ENCODE measurements at places on chromosomes 5 and 9.

- DNase-seq, result no peak
Measured at GRCh38 chr5:127079994-127080491, 6.7 kb upstream of the C5orf63 start.

GRCh38 chr9:114591291-114591787 is 3.8 kb downstream of the ATP6V1G1 start:
- no peak for DNase-seq

DNA sequence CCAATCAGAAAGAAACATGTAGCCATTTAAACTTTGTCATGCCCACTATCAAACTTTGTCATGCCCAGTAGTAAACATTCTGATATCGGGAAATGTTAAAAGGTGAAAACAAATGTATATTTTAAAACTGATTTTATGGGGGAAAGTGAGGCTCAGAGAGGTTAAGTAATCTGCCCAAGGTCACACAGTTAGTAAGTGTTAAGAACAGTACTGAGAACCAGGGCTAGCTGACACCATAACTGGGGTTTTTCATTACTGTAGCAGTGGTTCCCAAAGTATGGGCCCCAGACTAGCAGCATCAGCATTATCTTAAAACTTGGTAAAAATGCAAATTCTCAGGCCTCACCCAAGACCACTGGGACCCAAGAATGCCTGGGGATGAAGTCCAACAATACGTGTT is 9.9 kb upstream of the FRRS1L start:
- no peak for DNase-seq

DNA sequence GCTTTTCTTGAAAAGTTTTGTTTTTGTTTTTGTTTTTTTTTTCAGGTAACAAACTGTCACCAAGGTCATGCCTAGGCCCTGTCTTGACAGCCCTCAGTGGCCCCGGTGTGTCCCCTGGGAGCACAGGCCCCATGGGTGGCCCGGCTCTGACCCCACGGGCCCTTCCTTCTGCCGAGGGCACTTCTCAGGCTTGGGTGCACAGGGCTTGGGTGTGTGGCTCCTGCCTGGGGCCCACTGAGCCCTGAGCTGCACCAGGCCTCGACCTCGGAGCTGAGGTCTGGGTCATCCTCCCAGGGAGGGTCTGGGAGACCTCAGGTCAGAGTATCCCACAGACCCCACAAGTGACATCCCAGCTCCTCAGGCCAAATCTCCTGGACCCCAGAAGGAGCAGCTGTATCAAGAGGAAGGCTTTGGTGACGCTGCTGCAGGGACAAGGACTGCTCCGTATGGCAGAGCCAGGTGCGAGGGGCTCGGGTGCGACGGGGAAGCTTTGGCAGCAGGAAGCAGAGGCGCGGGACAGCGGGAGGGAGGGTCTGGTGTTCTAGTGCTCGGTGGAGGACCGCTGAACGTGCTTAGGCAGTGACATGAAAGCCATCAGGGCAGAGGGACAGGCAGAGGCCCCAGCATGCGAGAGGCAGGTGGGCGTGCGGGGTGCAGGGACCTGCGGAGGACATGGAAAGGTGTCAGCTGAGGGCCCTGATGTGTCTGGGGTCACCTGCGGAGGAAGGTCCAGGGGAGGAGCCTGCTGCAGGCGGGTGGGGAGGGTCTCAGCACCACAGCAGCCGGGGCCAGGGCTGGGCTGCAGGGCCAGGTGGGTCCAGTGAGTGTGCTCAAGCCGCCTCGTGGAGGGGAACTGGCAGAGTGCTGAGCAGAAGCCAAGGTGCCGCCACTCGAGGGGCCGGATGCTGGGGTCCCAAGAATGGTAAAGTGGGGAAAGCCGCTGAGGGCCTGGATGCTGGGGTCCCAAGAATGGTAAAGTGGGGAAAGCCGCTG is 18.4 kb upstream of the SLC9A3 start:
- no peak for DNase-seq

DNA sequence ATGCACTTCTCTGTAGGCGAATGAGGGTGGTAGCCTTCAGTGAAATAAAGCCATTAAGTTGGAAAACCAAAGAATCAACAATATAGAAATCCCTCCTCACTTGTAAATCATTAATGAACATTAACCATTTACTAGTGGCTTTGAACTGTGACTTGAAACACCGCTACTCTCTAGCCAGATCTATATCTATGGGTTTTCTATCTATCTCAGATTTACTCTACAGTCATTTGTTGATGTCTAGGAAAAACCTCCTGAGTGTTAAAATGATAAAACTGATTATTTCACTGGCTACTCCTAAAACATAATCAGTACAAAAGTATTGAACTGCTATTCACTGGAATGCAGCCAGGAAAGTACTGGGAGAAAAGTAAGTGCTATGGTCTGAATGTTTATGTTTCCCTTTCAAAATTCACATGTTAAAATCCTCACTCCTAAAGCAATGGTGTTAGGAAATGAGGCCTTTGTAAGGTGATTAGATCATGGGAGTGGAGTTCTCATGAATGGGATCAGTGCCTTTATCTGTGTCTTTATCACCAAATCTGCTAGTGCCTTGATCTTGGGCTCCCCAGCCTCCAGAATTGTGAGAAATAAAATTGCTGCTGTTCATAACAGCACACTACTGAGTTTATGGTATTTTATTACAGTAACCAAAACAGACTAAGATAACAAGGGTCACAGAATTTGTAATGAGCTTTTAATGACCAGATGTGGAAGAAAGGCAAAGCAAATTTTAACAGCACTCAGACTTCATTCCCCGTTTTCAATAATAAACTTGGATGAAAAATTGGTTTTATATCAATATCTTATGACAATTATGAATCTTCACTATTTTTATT is 8.6 kb upstream of the OXCT1 start:
- DNase-seq, result no peak

DNA sequence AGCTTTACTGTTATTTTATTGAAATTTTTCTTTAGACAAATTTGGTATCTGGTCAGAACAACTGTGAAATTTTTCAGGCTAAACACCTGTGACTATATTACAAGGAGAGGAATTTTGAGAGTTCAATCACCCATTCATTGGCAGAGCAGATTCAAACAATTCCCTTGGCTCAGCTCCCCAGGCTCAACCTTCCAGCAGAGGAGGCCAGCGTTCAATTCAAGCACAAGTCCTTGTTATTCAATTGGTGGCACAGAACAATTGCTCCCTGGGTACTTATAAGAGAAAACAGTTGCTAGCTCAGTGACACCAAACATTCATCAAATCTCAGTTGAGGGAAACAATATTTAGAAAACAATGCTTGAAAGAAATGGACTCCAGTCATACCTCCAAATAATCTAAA is 83.3 kb downstream of the SUSD1 start:
- DNase-seq, result no peak

DNA sequence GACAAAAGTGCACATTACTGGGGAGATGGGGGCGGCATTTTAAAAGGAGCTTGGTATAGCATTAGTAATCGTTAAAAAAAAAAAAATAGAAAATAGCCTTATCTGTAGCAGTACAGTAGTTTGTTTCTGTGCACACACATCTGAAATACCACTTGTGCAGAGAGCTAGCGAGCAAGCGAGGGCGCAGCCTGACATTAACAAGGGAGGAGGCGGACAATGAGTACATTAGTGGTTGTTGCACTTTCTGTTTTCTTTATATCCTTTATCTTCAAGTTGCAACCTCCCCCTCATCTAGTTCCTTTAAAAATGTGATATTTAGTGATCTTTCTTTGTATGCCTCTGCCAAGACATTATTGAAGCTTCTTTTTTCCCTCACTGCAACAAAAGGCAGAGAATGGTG is 880 bp upstream of the PTPDC1 start:
- no peak for DNase-seq

All from activated CD8-positive, alpha-beta memory T cell treated with anti-CD3 and anti-CD28 coated beads for 48 hours (primary cell).